Epithelial cell of proximal tubule (primary cell): ENCODE measurements at places on chromosomes 11 and 22.

DNA sequence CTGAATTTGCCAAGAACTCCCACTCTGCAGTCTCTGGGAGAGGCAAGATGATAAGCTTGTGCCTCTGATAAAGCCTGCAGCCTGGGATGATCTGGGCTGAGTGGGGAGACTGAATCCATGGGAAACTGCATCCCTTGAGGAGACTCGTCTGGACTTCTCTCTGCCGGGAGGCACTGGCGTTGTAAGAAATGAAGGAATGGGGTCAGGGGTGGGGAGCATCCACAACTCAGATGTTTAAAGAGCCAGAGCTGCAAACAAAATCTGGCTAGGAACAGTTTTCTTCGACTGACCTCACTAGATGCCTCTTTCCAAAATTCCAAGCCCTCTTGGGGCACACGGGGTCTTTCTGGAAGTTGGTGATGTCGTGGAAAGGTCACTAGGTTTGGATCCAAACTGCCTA lies 64.4 kb downstream of the SPON1 start:
- DNase-seq, result no peak

- no peak for DNase-seq
These were observed 1.2 kb upstream of the TYMP start for GRCh38 chr22:50530877-50531545.

DNA sequence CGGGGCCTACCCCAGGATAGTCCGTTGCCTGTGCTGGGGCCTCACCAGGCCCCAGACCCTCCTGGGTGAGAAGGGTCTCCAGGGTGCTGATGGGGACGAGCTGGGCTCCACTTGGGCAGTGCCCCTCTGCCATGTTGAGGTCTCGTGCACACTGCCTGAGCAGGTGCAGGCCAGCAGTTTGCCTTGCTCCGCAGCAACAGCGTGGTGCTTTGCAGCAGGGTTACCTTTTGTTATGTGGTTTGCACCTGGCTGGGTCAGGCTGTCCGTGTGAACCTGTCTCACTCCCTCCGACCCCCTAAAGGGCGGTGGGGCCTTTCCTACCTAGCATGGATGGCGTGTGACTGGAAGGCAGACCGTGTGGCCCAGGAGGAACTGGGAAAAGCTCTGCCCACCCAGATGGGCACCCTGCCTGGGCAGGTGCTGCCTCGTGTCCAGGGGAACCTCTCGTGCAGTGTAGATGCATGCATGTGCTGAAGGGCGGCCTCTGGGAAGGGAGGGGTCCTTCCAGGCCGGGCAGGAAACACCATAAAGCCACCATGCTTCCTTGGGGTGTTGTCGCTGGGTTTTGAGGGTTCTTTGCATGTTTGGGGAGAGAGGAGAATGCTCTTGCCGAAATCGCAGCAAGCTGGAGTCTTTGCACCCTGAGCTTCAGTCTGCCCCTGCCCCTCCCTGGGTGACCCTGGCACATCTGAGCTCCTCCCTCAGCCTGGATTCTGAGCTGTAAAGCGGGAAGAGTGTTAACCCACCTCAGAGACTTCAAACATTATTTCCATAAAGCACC lies 75.4 kb upstream of the PPARA start:
- no peak for DNase-seq

GRCh38 chr11:127369356-127369755 lies 368.8 kb upstream of the KIRREL3 start:
- no peak for DNase-seq

GRCh38 chr11:16912692-16913111 lies 101.5 kb downstream of the PLEKHA7 start:
- DNase-seq, result no peak

DNA sequence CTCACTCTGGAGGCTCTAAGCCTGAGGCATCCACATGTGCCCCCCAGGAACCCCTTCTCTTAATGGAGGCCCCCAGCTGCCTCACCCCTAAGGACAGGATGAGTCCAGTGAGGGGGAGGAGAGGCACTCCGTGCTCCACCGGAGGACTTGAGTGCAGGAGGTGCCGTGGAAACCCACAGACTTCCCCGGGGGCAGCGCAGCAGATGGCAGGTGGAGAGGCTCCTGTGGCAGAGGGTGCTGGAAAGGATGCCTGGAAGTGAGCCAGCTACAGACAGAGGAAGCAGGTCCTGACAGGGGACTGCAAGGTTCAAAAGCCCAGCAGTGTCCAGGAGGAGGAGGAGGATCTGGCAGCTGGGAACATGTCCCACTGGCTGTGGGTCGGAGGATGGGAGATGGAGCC lies 1384.0 kb downstream of the TBC1D22A start:
- no peak for DNase-seq
